Stimulated activated CD8-positive, alpha-beta memory T cell treated with anti-CD3 and anti-CD28 coated beads, Interleukin-15, amount 100 ng/mL, for 24 hours (primary cell): ENCODE measurements at places on chromosomes 3 and 15.
A peak's percentile ranks its signal among the peaks of the same experiment; 100 is the strongest.

DNA sequence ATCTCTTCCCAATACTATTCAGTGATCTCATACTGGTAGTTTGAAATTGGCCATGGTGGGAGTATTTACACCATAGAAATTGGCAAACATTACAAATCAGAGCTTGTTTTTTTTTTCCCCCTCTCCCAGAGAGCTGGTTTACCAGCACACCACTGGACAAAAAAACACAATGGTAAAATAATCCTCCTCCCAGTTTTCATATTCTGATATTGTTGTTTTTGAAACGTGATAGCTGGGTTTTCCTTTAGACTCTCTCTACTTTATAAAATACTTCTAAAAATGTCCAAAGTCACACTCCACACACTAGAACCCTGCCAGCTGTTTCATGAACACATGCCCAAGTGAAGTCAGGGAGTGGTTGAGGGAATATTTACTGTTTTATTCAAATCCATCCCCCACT, 187.5 kb downstream of the DTWD1 start:
- DNase-seq: no peak

DNA sequence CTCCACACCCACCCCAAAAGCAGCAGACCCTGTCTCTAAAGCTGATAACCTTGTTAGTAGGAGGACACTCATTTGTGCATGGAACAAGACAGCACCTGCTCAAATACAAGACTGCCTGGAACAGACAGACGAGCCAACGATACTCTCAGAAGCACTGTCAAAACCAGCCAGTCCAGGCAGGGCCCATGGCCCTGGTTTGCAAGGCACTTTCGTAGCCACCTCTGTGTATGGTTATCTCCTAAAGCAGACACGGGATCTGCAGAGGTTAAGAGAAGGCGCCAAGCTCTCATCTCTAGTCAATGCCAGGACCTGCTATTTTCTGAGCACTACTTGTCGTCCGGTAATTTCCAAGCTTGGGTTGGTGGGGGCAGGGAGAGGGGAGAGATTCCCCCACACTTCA, 10.5 kb downstream of the NTRK3 start:
- DNase-seq: no peak

GRCh38 chr3:129794311-129795185, 99.0 kb downstream of the TMCC1 start:
- no peak for DNase-seq

GRCh38 chr3:131896285-131896684, 138.5 kb downstream of the CPNE4 start:
- no peak for DNase-seq

- no peak for DNase-seq
Measured at GRCh38 chr15:61753018-61753710, 307.1 kb downstream of the VPS13C start.

DNA sequence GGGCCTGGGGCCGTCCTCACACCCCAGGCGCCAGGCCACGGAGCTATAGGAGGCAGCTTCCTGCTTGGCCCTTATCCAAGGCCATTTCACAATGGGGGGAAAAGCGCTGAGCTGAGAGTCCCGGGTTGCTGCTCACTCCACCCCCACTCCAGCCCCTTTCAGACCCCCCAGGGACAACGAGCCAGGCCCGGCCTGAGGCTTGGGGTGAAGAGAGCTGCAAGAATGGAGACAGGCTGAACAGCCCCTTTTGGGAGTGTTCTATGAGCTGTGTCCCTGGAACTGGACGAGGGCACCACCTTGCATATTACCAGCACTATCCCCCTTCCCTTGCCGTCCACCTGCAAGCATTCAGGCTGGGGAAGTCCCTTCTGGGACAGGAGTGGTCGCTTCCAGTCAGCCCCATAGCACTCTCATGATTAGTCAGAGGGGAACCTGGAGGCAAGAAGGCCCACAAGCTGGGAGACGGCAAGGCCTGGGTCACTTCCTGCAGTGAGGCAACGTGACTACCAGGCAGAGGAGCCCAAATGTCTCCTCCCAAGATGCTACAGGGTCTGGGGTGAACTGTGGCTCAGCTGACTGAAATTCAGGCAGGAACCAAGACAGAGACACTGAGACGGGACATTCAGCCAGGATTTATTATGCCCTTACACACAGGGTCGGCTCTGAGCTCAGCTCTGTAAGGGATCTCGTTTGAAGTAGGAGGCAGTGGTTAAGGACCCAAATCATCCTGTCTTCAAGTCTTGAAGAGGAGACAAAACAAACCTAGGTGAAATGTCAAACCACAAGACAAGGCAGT, 8.6 kb upstream of the SRP14 start:
- no peak for DNase-seq

DNA sequence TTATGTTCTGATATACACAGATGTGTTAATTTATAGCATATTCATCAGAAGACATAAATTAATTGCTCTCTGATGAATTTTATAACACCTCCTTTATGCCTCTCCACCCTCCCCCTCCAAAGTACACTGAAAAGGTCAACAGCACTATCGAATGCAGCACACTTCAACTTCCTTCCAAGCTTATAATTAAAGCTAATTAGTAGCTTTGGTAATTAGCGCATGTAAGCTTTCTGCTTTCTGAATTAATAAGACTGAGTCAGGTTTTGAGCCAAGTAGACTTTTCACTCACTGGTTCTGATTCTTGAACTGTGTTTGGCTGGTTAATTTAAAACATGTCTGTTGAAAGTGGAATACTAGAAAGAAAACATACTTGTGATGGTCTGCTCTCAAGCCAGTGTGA, 760.8 kb upstream of the CFAP20DC start:
- DNase-seq: no peak

DNA sequence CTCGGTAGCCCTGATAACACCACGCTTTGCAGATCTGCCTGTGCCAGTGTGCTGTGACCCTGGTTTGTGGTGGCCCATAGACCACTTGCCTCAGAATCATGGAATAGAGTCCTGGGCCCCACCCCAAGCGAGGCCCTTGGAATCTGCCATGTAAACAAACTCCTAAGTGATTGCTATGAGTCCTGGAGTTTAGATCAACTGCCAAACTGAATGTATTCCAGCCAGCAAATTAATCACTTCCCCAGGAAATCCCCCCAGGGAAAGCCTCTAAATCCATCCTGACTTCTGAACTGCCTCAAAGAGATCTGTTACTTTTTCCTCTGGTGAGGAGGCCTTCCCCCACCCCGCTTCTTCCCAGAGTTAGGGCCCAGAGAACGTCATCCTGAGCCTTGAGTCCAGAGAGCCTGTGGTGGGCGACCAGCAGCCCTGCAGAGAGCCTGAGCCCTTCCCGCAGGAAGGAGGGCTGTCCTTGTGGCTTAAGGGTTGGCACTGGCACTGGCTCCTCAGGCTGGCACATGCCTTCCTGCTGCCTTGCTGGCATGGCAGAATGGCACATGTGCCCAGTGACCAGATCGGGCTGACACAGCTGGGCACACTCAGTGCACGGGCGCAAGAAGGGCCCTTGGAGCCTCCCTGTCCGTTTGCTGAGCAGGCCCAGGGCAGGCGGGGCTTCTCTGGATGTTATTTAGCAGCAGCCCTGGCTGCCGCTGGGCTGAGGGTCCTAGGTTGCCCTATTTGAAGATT, 50.6 kb upstream of the PLXNA1 start:
- DNase-seq: no peak

DNA sequence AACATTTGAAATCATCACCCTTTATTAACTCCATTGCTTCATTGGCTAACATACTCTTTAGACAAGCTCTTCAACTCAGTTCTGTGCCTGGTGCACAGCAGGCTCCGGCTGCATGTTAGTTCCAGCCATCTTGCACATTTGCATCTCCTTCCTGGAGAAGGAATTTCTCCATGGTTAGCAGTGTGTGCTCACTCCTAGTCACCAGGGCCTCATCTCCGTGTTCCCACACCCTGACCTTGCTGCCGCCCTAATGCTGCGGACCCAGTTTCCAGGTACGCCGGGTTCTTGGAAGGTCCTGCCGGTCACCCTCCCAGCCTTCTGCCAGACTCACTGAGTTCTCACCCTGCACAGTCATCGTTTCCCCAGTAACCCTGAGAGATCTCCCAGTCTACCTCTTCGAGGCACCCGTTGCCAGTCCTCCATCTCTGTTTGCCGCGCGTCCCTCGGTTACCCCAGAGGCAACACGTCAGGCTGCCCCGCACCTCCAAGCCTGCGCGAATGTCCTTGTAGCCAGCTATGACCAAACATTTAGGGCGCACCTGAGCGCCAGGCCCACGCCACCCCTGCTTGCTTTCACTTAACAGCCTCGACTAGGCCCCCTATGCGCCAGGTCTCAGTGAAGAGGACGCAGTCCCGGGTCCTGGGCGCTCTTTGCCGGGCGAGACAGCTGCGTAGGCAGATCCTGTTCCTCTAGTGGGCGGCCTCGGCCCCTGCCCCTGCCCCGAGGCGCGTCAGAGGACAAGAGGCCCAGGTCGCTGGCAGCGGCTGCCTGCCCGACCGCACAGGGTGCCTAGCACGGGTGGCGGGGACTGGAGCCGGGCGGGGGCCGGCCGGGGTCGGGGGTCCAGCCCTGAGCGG, 747 bp upstream of the ZNF592 start:
- DNase-seq: peak; percentile 31

- no peak for DNase-seq
Measured at GRCh38 chr3:124797426-124797945, 67.2 kb downstream of the UMPS start.

GRCh38 chr3:104878395-104878794, 488.3 kb upstream of the ALCAM start:
- no peak for DNase-seq

GRCh38 chr3:14788644-14789043, 30.1 kb upstream of the FGD5 start:
- no peak for DNase-seq

GRCh38 chr3:16790432-16791400, 94.0 kb upstream of the PLCL2 start:
- DNase-seq: no peak

DNA sequence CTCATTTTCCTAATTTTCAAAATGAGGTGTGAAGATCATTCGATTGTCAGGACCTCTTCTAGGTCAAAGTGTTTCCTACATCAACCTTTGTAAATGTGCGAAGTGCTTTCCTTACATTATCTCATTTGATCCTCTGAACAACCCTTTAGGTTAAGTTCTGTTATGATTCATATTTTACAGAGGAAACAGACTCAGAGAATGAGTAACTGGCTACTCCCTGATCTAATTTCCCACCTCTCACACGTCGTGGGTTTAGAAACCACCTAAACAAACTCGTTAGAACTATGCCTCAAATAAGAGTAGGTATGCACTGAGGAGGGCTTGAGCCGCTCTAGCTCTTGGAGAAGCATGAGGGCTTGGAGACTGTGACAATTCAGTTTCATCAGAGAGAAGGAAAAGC, 148.6 kb downstream of the CD47 start:
- DNase-seq: no peak

- DNase-seq: no peak
Measured at GRCh38 chr15:68484696-68485400, 52.9 kb upstream of the ITGA11 start.

DNA sequence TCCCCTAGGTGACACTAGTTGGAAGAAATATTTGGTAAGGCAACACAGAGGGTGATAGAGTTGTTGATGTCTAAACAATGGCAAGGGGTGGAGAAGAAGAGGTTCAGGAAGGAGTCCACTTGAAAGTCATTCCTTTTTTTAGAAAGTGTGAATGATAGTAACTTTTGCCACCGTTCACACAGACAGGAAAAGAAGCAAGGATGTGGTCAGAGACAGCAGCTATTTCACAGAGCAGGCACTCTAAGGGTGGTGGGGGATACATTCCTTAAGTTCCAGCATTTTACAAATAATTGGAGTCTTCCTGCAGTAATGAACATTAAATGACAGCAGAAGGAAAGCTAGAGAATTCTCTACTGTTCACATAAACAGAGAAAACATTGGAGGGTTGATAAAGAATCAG, 75.4 kb upstream of the ZNF385D start:
- DNase-seq: no peak

- DNase-seq: no peak
Measured at GRCh38 chr15:100727291-100727851, 125.0 kb downstream of the ASB7 start.

DNA sequence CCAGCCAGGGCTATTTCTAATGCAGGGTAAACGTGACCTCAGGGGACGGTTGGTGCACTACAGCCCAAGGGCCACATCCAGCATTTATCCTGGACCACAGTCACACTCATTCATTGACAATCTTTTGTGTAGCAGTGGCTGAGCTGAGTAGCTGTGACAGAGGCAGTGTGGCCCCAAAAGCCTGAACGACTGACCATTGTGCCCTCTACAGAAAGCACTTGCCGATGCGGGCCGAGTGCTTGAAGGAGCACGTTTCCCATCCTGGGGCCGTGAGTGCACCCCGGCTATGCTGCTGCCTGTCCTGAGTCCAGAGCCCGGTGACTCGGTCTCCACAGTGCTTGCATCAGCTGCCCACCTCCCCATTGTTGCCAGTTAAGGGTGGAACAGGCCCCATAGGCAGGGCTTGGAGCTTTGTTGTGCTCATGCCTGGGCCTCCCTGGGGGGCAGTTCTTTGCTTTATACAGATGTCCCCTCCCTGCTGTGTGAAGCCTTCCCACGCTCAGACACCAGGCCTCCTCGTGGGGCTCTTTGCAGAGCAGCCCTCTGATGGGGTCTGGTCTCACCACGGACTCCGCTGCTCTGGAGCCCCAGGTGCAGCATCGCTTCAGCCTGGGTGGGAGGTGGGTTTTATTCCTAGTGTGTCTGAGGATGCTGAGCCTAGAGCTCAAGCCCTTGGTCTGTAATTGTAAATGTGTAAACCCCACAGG, 13.0 kb upstream of the SNRPA1 start:
- DNase-seq: no peak

- peak; percentile 14 for DNase-seq
Measured at GRCh38 chr3:123067689-123068600, 1.1 kb downstream of the PDIA5 start.

DNA sequence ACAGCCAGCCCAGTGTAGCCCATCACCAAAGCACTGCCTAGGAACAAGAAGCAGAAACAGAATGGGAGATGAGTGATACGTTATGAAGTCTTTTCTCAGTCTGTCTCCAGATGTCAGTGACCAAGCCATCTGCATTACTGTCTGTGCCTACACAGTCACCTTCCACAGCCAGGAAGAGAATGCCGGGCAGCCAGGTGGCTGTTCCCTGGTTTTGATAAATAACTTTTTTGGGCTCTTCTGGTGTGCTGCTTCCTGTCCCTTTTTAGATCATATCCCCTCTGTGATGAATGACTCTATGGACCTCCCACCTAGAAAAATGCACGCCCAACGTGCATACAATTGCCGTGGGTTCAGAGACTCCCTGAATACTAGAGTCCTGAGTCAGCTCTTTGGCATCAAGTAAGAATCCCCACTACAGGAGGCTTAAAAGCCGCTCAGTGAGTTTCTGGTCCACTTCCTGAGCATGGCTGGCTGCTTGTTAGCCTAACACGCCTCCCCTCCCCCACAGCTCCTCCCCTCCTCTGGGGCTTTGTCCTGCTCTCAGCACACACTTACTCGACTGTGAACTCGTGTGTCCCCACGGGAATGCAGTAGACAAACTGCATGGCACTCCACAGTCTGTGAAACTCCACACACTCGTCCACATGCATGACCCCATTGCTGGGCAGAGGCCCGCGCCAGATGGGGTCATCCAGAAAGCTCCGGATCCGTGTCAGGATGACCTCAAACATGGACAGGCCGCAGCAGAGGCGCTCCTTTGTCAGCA, 34.7 kb downstream of the NIPA2 start:
- DNase-seq: no peak
